Posterior cingulate gyrus (tissue), 11 donors: ENCODE measurements at places on chromosomes 2 and 18.
A peak's percentile ranks its signal among the peaks of the same experiment; 100 is the strongest.

- DNase-seq = peak; percentile 35
These were observed at the start of gene CDH20 for GRCh38 chr18:61333271-61333745. CDH20 (plus strand) TSS chr18:61333430.

- no peak for DNase-seq
These were observed 175.2 kb upstream of the SPATS2L start for GRCh38 chr2:200131307-200131706.

- DNase-seq = no peak
These were observed 31.4 kb downstream of the RAB31 start for GRCh38 chr18:9739516-9739915.

DNA sequence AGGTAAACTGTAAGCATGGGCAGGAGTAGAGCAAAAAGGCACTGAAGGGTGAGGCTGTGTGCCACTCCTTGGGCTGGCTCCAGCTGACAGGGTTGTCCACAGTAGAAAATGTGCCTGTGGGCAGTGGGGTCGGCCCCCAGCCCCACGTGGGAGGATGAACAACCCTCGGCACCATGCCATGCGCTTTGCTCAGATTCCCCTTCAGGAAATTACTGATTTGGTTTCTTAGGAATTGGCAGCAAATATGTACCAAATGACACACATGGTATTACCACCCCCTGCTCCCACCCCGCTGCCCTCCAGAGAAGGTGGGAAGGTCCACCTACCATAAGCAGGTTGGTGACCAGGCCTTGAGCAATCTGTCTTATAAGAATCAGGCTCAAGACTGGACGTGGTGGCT is 13.6 kb downstream of the ADCY3 start:
- no peak for DNase-seq

DNA sequence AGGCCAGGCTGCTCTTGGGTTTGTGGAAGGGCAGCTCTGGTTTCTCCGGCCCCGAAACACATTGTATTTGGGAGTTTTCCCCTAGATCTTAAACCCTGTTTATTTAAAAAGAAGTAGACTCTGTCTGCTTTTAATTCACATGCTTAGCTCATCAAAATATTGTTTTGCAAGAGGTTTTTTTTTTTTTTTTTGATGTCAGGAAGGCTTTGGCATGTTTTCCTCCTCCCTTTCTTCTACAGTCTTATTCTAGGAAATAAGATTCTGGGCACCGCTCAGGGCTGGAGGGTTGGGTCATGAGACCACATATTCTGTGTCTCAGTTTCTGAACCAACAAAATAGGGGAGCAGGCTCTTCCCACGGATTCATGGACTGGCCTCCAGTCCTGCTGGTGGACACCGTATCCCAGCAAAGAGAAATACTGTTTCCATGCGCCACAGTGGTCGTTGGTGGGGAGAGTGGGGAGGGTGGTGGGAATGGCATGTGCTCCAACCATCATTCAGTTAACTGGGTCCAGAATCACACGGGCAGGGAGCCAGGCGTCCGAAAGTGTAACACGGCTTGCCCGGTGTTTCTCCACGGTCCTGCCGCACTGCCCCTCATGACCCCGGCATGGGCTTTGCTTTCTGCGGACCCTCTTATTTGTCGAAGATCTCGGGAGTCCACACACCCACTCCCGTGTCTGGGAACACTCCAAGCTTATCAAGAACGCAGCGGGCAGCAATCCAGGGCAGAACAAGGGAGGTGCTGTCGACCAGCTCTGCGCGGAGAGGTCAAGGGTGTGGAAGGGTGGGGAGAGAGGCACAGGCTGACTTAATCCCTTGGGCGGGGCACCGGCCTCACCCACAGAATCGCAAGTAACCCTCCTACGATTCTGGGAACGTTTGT is 176.7 kb downstream of the GLI2 start:
- DNase-seq = no peak

DNA sequence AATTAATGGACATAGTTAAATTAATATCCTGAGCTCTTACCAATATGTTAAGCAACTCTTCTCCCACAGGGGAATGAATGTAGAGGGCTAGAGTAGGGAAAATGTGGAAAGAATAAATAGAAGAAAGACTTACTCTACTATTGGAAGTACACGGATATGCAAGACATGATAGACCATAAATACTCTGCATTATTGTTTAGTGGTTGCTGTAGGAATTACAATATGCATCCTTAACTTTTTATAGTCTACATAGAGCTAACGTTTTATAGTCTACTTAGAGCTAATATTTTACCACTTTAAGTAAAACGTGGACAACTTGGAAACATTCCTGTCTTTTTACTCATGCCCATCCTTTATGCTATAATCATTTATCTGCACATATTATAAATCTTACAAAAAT is 163.8 kb upstream of the GALNT5 start:
- no peak for DNase-seq

- no peak for DNase-seq
These were observed 4.1 kb upstream of the PTPN18 start for GRCh38 chr2:130351711-130352110.

DNA sequence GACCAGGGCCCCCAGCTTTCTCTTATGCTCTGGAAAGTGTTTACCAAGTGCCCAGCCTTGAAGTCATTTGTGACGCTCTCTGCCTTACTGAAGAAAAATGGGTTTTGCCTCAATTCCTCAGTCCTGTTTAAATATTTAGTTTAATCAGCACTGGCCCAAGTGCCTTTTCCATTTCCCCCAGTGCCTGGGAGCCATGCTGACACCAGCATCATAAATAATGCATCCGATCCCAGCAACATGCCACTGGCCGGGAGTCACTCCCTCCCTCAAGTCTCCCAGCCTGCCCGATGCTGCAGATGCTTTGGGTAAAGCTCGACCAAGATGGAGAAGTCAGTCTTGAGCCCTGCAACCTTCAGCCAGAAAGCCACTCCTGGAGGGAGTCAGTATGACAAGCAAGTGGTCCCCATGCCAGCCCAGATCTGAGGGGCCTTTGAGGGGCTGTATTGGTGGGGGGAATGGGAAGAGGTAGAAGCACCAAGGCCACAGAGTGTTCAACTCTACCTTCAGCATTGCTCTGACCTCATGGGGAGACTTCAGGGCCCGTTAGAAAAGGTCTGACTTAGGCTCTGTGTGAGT is 12.0 kb upstream of the MTA3 start:
- DNase-seq = no peak

- no peak for DNase-seq
These were observed 65.6 kb downstream of the STRADB start for GRCh38 chr2:201517094-201517493.

DNA sequence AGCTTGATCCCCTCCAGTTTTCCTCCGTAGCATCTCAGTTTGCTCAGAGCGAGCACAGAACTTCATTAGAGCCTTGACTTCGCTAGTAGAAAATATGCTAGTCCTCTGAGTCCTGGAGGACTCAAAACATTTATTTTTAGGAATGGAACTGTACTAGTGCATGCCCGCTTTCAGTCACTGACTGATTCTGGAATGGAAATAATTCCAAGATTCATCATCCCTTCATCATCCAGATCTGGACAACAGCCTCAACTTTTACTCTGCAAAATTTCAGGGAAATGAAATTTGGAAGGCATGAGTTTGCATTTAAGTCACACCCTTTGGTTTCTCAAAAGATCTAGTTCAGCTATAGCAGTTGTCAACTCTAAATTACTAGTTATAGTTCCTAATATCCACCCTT is 304.6 kb downstream of the XIRP2 start:
- DNase-seq = no peak

DNA sequence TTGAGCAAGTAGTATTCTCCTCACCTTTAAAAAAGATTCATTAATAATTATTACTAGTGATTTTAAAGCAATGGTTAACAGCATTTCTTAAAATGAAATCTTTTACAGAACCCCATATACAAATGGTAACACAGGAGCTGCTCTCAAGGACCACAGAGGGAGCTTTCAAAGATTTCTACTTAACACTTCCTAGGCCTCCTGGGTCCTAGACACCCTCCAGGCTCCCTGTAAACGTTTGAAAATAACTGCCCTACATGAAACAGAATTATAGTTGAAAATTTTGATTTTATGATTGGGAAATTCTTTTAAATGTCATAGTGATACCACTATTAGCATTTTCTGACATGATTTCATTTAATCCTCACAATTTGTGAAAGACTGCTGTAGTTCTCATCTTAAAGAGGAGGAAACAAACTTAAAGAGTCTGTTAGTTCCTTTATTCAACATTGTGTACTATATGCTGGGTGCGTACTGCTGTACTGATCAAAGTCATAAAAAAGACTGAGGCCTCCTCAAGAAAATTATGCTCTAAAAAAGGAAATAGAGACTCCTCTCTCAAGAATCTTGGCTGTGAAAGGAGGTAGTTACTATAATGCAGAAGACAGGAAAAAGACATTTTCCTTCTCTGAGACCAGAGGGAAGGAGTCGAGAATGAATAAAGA is 10.6 kb downstream of the CUL3 start:
- DNase-seq = no peak

GRCh38 chr2:197515315-197515738 is 539 bp upstream of the MOB4 start:
- no peak for DNase-seq

DNA sequence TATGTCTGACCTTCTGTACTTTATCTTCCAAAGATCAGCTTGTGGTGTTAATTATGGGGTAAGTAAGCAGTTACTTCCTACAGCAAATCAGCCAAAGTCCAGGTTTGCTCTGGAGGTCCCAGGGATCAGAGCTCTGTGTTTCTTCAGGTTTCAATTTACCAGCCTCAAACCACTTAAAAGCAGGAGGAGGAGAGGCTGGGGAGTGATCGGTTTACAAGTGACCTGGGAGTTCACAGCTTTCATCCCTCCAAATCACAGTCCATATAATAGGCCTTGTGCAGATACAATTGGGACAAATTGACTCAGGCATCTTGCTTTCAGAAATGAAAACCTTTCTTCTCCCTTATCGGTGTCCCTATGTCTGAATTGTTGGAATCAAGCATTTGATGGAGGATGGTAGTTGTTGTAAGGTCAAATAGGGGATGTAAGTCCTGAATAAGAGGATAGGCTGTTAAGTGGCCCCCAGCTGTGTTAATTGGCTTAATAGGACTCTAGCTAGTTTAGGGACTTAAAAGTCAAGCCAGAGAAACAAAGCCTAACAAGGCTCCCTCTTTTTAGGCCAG is 188.0 kb upstream of the NT5C1B start:
- no peak for DNase-seq

GRCh38 chr2:109091526-109091925 is 37.5 kb upstream of the SH3RF3 start:
- no peak for DNase-seq

DNA sequence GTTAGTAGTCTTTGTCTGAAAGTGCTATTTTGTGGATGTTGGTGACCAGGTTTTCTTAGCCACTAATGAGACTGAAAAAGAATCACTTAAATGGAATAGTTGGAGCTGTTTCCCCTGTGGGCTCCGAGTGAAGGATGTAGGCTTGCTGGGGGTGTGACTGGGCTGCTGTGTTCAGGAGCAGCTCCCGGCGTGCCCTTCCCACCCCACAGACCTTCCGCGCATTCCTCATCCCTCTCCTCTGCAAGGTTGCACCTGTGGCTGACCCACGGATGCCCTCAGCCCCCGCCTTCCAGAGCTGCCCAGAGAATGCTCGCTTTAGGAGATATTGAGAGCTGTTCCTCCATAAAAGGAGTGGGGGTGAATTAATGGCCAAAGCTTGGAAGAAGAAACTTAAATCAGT is 174.3 kb downstream of the LDLRAD4 start:
- DNase-seq = no peak

DNA sequence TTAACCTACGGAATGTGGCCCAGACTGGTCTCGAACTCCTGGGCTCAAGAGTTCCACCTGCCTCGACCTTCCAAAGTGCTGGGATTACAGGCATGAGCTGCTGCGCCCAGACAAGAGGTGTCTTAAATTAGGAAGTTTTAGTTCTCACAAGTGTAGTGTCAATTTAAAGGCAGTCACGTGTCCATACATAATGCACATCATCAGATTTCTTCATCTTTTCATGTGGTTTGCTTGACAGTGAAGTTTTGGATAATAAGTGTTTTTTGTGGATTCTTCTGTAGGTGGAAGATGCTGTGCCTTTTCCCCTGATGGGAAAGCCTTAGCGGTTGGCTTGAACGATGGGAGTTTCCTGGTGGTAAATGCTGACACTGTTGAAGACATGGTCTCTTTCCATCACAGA is 147.5 kb downstream of the RTN4 start:
- no peak for DNase-seq

GRCh38 chr2:235002198-235003095 is 50.6 kb downstream of the SH3BP4 start:
- DNase-seq = no peak

DNA sequence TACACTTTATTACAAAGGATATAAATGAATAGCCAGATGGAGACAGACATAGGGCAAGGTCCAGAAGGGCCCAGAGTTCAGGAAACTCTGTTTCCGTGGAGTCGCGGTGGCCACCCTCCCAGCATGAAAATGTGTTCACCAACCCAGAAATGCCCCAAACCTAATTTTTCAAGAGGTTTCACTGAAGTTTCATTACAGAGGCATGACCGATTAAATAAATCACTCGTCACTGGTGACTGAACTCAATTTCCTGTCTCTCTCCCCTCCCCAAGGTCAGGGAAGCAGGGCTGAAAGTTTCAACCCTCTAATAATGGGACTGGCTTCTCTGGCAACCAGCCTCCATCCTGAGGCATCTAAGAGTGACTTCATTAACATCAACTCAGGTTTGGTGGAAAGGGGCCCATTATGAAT is 22.4 kb downstream of the USP40 start:
- DNase-seq = no peak

DNA sequence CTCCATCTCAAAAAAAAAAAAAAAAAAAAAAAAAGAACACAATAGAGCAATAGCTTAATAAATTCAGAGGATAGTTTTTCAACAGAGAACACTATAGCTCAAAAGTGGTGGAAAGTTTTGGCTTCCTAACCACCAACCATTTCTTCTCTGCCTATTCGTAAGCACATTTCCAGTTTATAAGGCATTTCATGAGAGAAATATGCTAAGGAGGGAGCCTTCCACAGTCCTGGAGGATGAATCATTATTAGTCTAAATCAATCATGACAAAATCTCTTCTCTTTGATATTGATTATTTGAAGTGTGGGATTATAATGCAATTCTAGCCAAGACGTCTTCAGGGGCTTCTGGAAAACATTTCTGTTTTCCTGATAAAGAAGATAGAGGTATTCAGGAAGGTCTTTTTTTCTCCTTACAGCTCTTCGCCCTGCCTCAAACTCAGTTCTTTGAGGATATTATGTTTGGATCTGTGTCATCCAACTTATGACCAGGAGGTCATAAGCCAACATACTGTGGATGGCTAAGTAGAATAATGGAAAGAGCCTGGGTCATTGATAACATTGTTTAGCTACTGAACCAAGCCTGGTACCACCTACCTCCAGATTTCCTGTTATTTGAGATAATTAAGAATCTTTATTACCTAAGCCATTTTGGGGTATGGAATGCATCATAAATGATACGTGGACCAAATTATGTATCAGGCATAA is 207.3 kb downstream of the TRIB2 start:
- no peak for DNase-seq
